ENCODE measurements at places on chromosomes 7 and 10. TPM values are rescaled to one million over a fixed set of nuclear protein-coding genes. Genes with fewer than 3 reads are reported as not detected.

- DNase-seq, result no peak
Observed at GRCh38 chr7:40761762-40762560, 627.2 kb downstream of the SUGCT start.

GRCh38 chr7:127770885-127771284 is 118.9 kb downstream of the SND1 start:
- DNase-seq, result no peak

DNA sequence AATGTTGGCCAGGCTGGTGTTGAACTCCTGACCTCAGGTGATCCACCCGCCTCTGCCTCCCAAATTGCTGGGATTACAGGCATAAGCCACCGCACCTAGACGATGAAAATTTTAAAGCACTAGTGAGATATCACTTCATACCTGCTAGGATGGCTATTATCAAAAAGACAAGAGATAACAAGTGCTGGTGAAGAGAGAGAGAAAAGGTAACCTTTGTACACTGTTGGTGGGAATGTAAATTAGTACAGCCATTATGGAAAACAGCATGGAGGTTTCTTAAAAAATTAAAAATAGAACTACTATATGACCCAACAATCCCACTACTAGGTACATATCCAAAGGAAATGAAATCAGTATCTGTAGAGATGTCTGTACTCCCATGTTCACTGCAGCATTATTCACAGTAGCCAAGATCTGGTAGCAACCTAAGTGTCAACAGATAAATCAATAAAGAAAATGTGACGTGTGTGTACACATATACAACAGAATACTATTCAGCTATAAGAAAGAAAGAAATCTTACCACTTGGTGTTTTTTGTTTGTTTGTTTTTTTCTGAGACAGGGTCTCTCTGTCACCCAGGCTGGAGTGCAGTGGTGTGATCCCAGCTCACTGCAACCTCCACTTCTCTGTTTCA is 12.5 kb downstream of the MMS19 start:
- no peak for DNase-seq

GRCh38 chr10:50651808-50652207 is 28.1 kb upstream of the SGMS1 start:
- no peak for DNase-seq

The AASS gene
- total RNA-seq, result 10.7 TPM
